ENCODE measurements at places on chromosomes 6 and 20. TPM values are rescaled to one million over a fixed set of nuclear protein-coding genes. Genes with fewer than 3 reads are reported as not detected.
A peak's percentile ranks its signal among the peaks of the same experiment; 100 is the strongest.

DNA sequence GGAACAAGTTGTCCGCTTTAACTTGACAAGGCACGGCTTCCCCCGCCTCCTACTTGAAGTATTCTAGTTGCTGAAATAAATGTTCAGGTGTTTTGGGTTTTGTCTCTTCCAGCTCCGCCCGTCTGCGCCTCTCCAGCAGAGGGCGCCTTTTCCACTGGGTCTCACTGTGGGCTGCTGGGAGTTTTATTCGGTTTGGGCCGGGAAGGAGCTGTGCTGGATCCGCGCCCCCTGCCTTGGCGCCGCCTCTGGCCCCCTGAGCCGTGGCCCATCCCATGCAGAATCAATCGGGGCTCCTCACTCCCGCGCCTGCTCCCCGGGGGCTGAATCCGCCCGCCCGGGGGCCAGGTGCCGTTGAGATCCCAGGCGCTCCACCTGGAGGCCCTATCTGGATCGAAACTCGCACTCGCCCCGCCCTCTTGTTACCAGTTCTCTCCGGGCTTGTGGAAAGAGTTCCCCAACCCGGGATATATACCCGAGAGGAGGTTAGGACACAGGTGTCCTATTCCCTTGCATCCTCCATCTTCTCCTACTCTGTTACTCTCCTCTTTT lies 51.0 kb upstream of the TCF21 start:
- DNase-seq = peak; percentile 68

DNA sequence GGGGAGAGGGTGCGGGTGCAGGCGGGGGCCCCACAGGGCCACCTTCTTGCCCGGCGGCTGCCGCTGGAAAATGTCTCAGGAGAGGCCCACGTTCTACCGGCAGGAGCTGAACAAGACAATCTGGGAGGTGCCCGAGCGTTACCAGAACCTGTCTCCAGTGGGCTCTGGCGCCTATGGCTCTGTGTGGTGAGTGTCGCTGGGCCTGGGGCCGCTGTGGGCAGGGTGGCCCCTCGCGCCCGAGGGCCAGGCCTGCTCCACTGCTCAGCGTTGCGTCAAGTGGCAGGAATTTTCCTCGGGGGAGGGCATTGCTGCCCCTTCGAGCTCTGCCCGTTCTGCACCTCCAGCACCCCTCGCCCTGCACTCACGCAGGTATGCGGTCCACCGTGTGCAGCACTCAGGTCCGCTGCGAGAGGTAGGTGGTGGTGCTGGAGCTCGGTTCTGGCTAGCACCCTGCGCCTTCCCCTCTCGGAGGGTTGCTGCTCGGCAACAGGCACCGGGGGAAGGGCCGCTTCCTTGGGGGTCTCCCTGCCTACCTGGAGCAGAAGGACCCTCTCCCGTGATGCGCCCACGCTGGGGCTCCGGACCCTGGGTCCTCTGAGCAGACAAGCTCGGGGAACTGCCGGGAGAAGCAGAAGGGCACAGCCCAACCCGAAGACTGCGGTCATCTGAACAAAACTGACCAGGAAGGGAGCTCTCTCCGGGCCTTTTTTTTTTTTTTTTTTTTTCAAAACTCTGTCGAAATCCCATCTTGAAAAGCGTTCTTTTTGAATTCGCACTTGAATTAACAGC lies 674 bp downstream of the MAPK14 start:
- DNase-seq = no peak

GRCh38 chr6:13487122-13488014 lies at the start of gene GFOD1:
Gene GFOD1 (minus strand): TSS chr6:13487600. CDS start chr6:13486890, 710 bp downstream.
- peak; percentile 42 for DNase-seq

DNA sequence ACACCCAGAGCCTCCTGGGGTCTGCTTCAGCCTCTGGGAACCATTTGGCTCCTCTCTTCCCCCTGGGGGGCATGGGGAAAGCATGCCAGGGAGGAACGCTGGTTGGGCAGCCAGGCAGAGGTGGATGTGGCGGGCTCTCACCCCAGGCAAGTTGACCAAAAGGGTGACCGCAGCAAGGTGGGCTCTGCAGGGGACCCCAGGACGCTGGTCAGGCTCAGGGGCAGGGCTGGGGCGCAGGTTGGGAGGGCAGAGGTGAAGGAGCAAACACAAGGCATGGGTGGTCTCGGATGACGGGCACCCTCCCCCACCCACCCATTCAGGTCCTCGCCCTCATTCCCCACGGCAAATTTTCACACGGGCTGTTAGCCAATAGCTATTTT lies 30.2 kb upstream of the MRGBP start:
- no peak for DNase-seq

GRCh38 chr6:154648188-154648887 lies 84.9 kb upstream of the SCAF8 start:
- DNase-seq = no peak

GRCh38 chr6:74320715-74321114 lies 624.7 kb downstream of the CD109 start:
- DNase-seq = no peak

DNA sequence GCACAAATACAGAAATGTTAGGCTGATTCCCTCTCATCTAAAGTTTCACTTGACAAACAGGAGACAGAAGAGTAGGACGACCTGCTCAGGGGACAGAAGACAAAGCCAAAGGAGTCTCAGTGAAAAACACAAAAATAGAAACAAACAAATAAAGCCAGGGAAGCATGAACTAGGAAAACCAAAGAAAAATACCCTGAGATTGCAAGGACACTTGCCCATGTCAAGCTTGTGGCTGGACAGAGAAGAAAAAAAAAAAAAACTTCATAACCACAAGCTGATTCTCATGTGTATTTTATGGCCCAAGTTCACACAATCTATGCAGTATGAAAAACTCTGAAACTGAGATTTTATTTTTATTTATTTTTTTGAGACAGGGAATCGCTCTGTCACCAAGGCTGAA lies 85.6 kb upstream of the BEND6 start:
- DNase-seq = no peak

GRCh38 chr20:25421102-25421501 lies 13.6 kb downstream of the GINS1 start:
- DNase-seq = no peak

DNA sequence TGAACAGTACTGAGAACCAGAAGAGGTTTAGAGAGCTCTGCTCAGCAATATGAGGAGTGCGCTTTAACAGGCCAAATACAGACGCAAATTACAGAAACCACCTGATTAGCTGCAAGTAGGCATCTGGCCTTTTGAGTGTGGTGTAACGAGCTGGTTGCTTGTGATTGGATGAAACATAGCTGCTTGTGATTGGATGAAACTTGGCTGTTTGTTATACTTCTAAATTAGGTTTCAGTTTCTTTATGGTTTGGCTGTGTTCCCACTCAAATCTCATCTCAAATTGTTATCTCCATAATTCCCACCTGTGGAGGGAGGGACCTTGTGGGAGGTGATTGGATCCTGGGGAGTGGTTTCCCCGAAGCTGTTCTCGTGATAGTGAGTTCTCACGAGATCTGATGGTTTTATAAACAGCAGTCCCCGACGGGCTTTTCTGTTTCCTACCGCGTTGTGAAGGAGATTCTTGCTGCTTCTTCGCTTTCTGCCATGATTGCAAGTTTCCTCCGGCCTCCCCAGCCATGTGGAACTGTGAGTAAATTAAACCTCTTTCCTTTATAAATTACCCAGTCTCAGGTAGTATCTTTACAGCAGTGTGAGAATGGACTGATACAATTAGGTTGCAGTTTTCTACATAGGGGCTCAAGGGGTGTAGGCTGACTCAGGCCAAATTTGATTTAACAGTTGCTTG lies 655.9 kb upstream of the MAN1A1 start:
- DNase-seq = no peak

GRCh38 chr20:33099843-33100538 lies 20.5 kb downstream of the BPIFB4 start:
- DNase-seq = no peak

DNA sequence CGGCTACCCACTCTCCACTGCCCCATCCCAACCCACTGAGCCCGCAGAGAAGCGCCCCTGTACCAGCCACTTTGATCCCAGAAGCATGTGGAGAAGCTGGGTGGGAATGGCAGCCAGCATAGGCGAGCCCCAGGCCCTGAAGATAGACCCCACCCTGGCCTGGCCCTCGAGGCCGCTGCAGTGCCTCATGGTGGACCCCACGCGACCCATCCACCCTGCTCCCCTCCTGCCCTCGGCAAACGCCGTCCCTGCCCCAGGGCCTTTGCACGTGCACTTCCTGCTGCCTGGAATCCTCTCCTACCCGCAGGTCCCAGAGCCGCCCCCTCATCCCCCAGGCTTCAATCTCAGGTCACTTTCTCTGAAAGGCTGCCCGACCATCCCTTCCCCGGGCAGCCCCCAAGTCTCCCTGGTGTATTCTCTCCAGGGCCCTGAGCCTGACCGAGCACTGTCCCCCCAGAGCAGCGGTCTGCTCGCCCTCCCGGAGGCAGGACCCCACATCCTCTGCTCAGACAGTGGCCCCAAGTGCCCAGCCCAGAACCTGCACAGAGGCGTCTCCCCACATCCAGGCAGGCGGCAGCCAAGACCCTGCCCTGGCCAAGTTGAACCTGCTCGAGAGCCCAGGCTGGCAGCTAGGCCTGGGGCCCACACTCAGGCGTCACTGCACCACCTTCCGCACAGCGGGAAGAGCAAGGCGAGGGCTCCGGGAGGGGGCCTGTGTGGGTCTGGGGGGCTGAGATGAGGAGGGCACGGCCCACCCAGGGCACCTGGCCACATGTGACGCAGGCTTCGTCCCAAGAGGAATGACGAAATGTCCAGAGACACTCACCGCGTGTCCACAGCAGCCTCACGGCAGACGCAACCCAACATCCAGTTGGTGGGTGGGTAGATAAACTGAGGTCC lies 14.0 kb downstream of the KCNQ2 start:
- no peak for DNase-seq

The KIAA1755 gene
- total RNA-seq = not detected

The AGER gene
- total RNA-seq = 22.6 TPM

The LGSN gene
- 0.30 TPM for total RNA-seq

The TOX2 gene
- 39.6 TPM for total RNA-seq

The CSNK2B gene
- 210 TPM for total RNA-seq

The MYL9 gene
- total RNA-seq = 49.3 TPM

The CENPW gene
- total RNA-seq = 46.9 TPM
